ENCODE measurements at places on chromosomes 12 and 14.

GRCh38 chr12:51368640-51369517 lies 22.3 kb downstream of the GALNT6 start:
- peak; percentile 95 for DNase-seq

DNA sequence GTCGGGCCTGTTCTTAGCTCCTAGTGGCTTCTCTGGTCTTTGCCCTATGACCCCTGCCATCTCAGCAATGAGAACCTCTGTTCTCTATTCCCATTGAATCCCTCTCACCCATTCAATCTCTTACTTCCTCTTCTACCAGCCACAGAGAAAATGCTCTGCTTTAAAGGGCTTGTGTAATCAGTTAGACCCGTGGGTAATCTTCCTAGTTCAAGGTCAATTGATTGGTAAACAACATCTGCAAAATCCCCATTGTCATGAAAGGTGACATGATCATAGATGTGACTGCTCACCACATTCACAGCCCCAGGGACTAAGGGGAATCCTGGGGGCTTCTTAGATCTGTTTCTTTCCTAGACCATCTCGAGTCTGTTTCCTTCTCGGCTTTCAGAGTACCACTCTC lies 7.2 kb upstream of the CCDC197 start:
- peak; percentile 68 for DNase-seq

- DNase-seq, result no peak
These were observed 13.5 kb upstream of the RAB35 start for GRCh38 chr12:120130011-120130410.

- no peak for DNase-seq
These were observed 94.5 kb downstream of the PLXNC1 start for GRCh38 chr12:94242901-94243300.

DNA sequence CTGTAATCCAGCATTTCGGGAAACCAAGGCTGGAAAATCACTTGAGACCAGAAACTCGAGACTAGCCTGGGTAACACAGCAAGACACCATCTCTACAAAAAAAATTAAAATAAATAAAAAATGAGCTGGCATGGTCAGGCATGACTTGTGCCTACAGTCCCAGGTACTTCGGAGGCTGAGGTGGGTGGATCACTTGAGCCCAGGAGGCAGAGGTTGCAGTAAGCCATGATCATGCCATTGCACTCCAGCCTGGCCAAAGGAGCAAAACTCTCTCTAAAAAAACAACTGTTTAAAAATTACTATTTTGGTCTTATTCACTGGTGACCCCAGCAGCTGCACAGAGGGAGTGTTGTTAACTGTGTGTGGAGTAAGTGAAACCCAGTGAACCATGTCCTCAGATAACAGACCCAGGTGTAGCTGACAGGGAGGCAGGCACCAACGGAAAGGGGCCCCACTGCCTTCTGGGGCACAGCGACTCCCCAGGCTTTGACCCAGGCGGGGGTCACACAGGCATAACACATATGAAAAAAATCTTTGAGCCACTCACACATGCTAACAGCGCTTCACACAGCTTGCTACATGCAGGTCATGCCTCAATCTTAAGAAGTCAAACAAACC lies 12.1 kb downstream of the DDX54 start:
- DNase-seq, result no peak

- DNase-seq, result no peak
These were observed 102.5 kb upstream of the ATF7IP start for GRCh38 chr12:14262771-14263511.

DNA sequence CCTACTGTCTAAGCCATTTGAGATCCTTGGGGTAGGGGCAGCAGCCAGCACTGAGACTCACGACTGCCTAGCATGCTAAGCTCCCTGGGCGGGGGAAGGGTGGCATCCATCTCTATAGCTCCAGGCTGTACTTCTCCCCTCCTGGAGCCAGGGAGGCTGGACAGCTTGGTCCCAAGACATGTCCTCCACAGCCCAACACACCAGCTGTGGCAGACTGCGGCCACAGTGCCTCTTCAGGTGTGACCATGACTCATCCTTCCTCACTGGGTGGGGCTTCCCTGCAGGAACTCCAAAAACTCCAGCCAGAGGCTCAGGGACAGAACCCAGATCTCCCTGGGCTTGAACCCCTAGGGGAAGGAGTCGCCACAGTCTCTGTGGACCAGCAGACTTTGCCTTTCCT lies 193.9 kb downstream of the GPHN start:
- DNase-seq, result no peak

GRCh38 chr12:459430-460258 lies at the start of gene B4GALNT3:
TSS of gene B4GALNT3 (plus strand) at chr12:459939. CDS start at chr12:460377, 438 bp downstream.
- peak; percentile 48 for DNase-seq

GRCh38 chr12:119728444-119728745 lies 60.5 kb downstream of the PRKAB1 start:
- DNase-seq, result no peak

- DNase-seq, result no peak
These were observed 22.5 kb downstream of the RECQL start for GRCh38 chr12:21478756-21479455.

GRCh38 chr14:76964695-76965094 lies 63.8 kb downstream of the IRF2BPL start:
- no peak for DNase-seq

- no peak for DNase-seq
These were observed 281.2 kb downstream of the RGS6 start for GRCh38 chr14:72213424-72213823.

- DNase-seq, result no peak
These were observed 77.2 kb downstream of the BAZ1A start for GRCh38 chr14:34797747-34798583.

- no peak for DNase-seq
These were observed 356.0 kb upstream of the CLEC14A start for GRCh38 chr14:38611928-38612327.
